ENCODE measurements at places on chromosomes 13 and 19. TPM values are rescaled to one million over a fixed set of nuclear protein-coding genes. Genes with fewer than 3 reads are reported as not detected.

PLEKHF1 gene
- total RNA-seq = 27.8 TPM

CYP2A6 gene
- total RNA-seq = not detected

NLRP9 gene
- total RNA-seq = not detected

TSHZ3 gene
- 2.9 TPM for total RNA-seq

ZNF835 gene
- total RNA-seq = 4.9 TPM

GRCh38 chr13:29861694-29862110, 11.3 kb upstream of the UBL3 start:
- H3K27me3 ChIP-seq = peaks cover 4% of the 10 kb centered on the region
- H3K4me3 ChIP-seq = no peak overlapping the region
- no peak overlapping the region for H3K27ac ChIP-seq
- no peaks in the 10 kb centered on the region for H3K4me1 ChIP-seq
- H3K36me3 ChIP-seq = no peaks in the 10 kb centered on the region
- DNase-seq = no peak

- H3K27me3 ChIP-seq = no peaks in the 10 kb centered on the region
- H3K4me1 ChIP-seq = no peaks in the 10 kb centered on the region
- H3K4me3 ChIP-seq = no peak overlapping the region
- no peak for DNase-seq
- H3K27ac ChIP-seq = no peak overlapping the region
Measured at GRCh38 chr13:107712145-107712860, 503.0 kb downstream of the LIG4 start.

- peaks cover 62% of the 10 kb centered on the region for H3K4me1 ChIP-seq
- peak overlapping the region; percentile 41 for H3K4me3 ChIP-seq
- H3K27me3 ChIP-seq = no peaks in the 10 kb centered on the region
- DNase-seq = peak; percentile 86
- peak overlapping the region; percentile 98 for H3K27ac ChIP-seq
Measured at GRCh38 chr19:48630296-48631063, 6.7 kb downstream of the DBP start.

DNA sequence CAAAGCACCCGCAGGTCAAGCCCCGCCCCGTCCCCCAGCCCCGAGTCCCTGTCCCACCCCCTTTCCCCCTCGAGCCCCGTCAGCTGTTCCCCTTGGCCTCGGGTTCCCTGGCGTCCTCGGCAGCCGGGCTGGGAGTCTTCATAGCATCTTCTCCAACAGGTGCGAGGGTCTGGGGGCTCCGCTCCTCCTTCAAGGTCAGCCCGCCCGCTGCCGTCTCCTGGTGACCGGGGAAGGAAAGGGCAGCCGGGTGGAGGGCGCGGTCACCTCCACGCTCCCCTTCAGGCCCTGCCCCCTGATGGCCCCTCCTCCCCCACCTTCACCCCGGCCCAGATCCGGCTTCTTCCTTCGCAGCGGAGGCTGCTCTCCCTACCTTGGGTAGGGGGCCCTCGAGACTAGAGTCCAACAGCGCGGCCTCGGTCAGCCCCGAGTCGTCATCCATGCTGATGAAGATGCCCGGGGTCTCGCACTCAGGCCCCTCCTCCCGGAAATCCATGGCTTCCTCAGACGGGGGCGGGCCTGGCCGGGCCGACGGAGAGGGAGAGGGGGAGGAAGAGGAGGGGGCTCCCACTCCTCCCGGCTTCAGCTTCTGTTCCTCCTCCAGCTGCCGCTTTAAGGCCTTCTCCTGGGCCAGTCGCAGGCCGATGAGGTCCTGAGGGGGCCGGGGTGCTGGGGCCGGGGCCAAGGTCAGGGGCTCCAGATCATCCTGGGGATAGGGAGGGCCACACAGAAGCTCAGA, 541 bp upstream of the RSPH6A start:
- peaks cover 11% of the 10 kb centered on the region for H3K36me3 ChIP-seq
- H3K4me3 ChIP-seq = peak overlapping the region; percentile 66
- peak overlapping the region; percentile 15 for H3K27ac ChIP-seq
- peaks cover 11% of the 10 kb centered on the region for H3K27me3 ChIP-seq
- H3K4me1 ChIP-seq = peaks cover 27% of the 10 kb centered on the region
- peak; percentile 28 for DNase-seq

GRCh38 chr19:43620061-43621001, 902 bp upstream of the ZNF428 start:
- peak overlapping the region; percentile 86 for H3K4me3 ChIP-seq
- no peaks in the 10 kb centered on the region for H3K36me3 ChIP-seq
- H3K4me1 ChIP-seq = peaks cover 27% of the 10 kb centered on the region
- no peak for DNase-seq
- peak overlapping the region; percentile 98 for H3K27ac ChIP-seq

DNA sequence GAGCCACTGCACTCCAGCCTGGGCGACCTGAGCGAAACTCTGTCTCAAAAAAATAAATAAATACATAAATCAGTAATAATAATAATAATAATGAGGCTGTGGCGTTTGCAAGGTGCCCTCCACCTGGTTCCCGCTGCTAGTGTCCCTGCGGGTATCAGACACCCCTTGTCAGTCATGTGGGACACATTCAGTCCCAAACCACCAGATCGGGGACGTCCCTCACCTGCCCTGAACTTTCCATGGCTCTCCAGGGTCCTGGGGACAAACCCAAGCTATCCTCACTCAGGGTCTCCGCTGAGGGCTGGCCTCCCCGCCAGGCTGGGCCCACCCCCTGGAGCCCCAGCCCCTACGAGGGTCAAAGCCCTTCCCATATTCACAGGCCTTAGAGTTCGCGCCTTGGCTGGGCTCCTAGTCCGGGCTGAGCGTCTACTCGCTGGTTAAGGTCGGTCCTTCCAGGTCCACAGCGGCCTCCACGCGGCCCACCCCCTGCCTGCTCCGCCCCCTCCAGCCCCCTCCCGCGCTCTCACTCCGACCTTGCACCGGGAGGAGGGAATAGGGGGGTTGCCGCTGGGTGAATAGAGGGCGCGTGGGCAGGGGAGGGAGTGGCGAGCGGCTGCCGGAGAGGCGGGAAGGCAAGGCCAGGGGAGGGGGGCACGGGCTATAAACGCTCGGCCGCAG, 349 bp upstream of the KISS1R start:
- H3K27me3 ChIP-seq = peaks cover 56% of the 10 kb centered on the region
- H3K27ac ChIP-seq = no peak overlapping the region
- H3K4me1 ChIP-seq = peaks cover 56% of the 10 kb centered on the region
- H3K36me3 ChIP-seq = no peaks in the 10 kb centered on the region

- peak overlapping the region; percentile 60 for H3K27ac ChIP-seq
- H3K4me3 ChIP-seq = no peak overlapping the region
- H3K36me3 ChIP-seq = peaks cover 20% of the 10 kb centered on the region
- no peak for DNase-seq
Measured at GRCh38 chr13:98389319-98389718, 187.6 kb downstream of the STK24 start.

- H3K36me3 ChIP-seq = peaks cover 66% of the 10 kb centered on the region
- H3K27ac ChIP-seq = no peak overlapping the region
- H3K4me1 ChIP-seq = no peaks in the 10 kb centered on the region
- no peak overlapping the region for H3K4me3 ChIP-seq
- H3K27me3 ChIP-seq = no peaks in the 10 kb centered on the region
Measured at GRCh38 chr19:27773318-27774094, 1439.4 kb downstream of the UQCRFS1 start.

DNA sequence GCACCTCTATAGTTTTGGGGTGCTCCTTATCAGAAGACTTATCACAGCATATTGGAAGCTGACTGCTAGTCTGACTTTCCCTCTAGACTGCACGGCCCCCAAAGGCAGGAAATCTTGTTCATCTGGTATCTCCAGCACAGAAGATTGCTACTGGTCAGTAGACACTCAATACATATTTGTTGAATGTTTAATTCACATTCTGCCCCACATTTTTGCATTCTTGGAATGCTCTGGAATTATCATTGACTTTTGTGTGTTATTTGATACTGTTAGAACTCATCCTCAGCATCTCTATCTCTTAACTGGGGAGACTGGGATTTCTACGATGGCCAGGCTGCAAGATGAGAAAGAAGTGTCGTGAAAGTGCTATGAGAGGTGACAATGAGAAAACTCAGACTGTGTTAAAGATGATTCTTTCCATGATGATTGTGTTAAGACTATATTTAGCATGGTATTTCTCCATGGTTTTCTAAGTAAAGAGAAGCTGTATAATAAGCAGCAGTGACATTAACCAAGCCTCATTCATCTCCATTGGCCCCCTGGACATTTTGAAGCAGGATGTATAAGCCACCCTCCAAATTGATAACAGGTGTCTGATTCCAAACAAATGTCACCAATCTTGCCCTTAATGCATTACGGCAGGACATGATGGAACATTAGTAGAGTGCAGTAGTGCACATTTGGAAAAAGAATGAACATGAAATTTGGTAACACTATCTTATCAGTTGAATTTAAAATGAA, 440.9 kb downstream of the RFC3 start:
- H3K4me3 ChIP-seq = no peak overlapping the region
- H3K36me3 ChIP-seq = no peaks in the 10 kb centered on the region
- H3K4me1 ChIP-seq = peaks cover 8% of the 10 kb centered on the region
- no peak for DNase-seq
- no peak overlapping the region for H3K27ac ChIP-seq

DNA sequence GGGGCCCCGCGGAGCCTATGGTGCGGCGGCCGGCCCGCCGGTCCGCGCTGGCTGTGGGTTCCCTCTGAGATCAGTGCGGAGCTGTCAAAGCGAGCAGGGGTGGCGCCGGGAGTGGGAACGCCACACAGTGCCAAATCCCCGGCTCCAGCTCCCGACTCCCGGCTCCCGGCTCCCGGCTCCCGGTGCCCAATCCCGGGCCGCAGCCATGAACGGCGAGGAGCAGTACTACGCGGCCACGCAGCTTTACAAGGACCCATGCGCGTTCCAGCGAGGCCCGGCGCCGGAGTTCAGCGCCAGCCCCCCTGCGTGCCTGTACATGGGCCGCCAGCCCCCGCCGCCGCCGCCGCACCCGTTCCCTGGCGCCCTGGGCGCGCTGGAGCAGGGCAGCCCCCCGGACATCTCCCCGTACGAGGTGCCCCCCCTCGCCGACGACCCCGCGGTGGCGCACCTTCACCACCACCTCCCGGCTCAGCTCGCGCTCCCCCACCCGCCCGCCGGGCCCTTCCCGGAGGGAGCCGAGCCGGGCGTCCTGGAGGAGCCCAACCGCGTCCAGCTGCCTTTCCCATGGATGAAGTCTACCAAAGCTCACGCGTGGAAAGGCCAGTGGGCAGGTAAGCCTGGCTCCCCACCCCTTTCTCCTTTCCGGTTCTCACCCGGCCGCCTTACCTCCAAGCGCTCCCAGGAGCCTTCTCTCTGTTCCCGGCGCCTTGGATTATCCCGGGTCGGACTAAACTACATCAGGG, at the start of gene PDX1:
Gene PDX1, plus strand, starts transcription at position 67 of the 743 bp plus-strand sequence. Its CDS starts 139 bp downstream, at position 206.
- no peak within 1 kb of the TSS for H3K27ac ChIP-seq
- DNase-seq = peak; percentile 27
- peak within 1 kb of the TSS; percentile 58 for H3K4me3 ChIP-seq

DNA sequence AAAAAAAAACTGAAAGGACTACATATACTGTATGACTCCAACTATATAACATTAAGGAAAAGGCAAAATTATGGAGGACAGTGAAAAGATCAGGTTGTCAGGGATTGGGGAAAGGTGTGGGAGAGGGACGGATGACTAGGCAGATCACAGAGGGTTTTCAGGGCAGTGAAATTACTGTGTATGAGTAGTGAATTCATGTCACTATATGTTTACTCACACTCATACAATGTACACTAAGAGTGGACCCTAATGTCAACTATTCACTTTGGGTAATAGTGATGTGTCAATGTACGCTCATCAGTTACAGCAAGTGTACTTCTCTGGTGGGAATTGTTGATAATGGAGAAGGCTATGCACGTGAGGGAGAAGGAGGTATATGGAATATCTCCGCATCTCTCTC, 144.3 kb downstream of the ITGBL1 start:
- no peak overlapping the region for H3K27ac ChIP-seq
- H3K27me3 ChIP-seq = no peaks in the 10 kb centered on the region
- H3K4me3 ChIP-seq = no peak overlapping the region

DNA sequence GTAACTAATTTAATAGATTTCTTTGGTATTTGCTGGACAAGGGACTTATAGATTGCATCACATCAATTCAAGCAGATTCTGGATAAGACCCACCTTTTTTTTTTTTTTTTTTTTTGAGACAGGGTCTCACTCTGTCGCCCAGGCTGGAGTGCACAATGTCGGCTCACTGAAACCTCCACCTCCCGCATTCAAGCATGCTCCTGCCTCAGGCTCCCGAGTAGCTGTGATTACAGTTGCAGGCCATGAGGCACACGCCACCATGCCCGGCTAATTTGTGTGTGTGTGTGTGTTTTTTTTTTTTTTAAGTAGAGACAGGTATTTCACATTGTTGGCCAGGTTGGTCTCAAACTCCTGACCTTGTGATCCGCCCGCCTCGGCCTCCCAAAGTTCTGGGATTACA, 4.2 kb upstream of the PRODH2 start:
- H3K27me3 ChIP-seq = peaks cover 72% of the 10 kb centered on the region
- H3K36me3 ChIP-seq = no peaks in the 10 kb centered on the region
- no peak for DNase-seq
- no peak overlapping the region for H3K4me3 ChIP-seq
- H3K4me1 ChIP-seq = no peaks in the 10 kb centered on the region

- DNase-seq = no peak
- no peaks in the 10 kb centered on the region for H3K27me3 ChIP-seq
- H3K36me3 ChIP-seq = no peaks in the 10 kb centered on the region
- H3K4me3 ChIP-seq = no peak overlapping the region
- H3K27ac ChIP-seq = no peak overlapping the region
Measured at GRCh38 chr13:50366488-50367174, 351.4 kb downstream of the KCNRG start.

- H3K4me1 ChIP-seq = no peaks in the 10 kb centered on the region
- peaks cover 11% of the 10 kb centered on the region for H3K36me3 ChIP-seq
- H3K27me3 ChIP-seq = no peaks in the 10 kb centered on the region
- no peak overlapping the region for H3K27ac ChIP-seq
Measured at GRCh38 chr13:113602291-113602988, 17.9 kb downstream of the TFDP1 start.

DNA sequence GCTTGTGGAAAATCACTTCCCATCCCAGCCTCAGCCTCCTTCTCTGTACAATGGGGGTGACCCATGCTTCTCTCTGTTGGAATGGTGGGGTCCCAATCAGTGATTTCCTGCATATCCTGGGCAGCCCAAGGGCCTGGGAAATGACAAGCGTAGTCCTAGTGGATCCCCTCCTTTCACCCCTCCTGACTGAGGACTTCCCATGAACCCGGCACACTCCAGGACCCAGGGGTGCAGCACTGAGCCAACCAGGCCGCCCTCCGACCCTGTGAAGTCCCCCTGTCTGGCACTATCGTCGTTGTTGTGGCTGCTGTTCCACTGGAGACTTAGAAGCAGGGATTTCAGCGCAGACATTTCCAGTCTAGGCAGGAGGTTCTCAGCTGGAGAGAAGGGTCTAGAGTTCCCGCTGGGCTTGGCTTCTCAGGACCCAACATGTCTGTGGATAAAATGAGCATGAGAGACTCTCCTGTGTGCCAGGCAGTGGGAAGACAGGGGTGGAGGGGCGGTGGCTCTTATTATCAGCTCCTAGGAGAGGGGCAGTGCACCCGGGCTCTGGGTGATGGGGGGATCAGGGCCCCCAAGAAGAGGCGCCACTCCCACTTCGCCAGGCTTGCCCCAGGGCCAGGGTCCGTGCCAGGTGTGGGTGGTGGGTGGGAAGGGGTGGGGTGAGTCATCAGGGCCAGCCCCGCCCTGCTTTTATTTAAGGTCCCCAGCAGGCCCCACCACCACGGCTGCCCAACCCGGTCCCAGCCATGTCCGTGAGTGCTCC, at the start of gene LGALS7B:
Gene LGALS7B, plus strand, starts transcription at position 723 of the 766 bp plus-strand sequence. Its CDS starts 27 bp downstream, at position 750.
- H3K4me3 ChIP-seq = no peak within 1 kb of the TSS
- no peaks in the 10 kb centered on the region for H3K27me3 ChIP-seq
- H3K27ac ChIP-seq = no peak within 1 kb of the TSS
- peaks cover 14% of the 10 kb centered on the region for H3K4me1 ChIP-seq
- no peaks in the 10 kb centered on the region for H3K36me3 ChIP-seq
